Cortex of kidney (tissue), 1 donor: ENCODE measurements at places on chromosomes 6 and 20.

DNA sequence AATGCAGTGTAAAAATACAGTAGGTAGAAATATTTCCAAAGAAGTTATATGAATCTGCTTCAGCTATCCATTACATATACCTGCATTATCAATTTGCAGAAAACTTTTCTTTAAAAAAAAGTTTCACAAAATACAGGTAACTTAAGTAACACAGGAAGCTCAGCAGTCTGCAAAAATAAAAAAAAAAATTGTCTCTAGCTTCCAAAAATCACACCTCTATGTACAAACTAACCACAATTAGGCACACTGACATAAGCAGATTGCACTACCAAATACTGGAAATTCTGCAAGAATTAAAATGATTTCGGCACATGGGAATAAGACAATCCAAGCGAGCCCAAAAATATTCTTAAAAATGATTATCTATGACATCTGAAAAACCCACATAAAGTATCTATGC lies 41.2 kb downstream of the ME1 start:
- no peak for DNase-seq

- no peak for DNase-seq
Measured at GRCh38 chr20:40717343-40717865, 28.4 kb upstream of the MAFB start.

GRCh38 chr6:74715355-74716085 lies 490.3 kb downstream of the COL12A1 start:
- DNase-seq: no peak

DNA sequence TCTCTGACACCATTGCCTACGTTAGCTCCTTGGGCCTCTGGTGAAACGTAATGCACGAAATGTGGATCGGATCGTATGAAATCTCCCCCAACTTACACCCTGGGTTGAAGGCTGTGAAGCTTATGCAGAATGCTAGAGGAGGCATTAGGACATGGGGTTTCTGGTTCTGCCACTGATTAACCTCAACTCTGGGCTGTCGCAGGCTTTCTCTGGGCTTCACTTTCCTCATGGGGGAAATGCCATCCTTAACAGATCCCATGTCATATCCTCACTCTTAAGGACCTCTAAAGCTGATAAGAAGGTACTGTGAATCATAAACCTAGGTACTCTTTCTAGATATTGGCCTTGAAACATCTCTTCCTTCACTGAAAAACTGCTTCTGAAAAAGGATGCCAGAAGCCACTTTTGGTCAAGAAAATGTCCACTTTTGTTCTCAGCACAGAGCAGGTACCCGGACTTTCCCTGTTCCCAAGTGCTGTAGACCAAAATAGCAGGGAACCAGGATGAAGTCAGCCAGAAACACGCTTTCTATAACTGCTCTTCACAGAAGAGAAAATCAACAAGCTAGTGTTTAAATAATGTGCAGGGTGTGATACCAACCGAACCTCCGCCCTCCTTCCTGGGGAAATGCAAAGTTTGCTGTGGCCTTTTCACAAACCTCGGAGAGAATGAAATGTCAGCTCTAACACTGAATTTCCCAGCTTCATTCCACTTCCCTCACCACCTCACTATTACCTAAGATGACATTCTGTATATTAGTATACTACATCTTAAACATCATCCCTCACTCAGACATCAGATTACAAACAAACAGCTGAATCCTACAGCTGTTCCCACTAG lies 118.9 kb downstream of the BACH2 start:
- no peak for DNase-seq

- no peak for DNase-seq
Measured at GRCh38 chr6:20541382-20541781, 7.1 kb downstream of the CDKAL1 start.

- DNase-seq: no peak
Measured at GRCh38 chr6:160198606-160199211, 59.9 kb downstream of the SLC22A2 start.

- DNase-seq: no peak
Measured at GRCh38 chr20:44738813-44739477, 6.7 kb upstream of the KCNK15 start.

GRCh38 chr6:161418463-161418945 lies 144.6 kb upstream of the AGPAT4 start:
- no peak for DNase-seq

GRCh38 chr20:46334303-46334904 lies 26.1 kb upstream of the CDH22 start:
- no peak for DNase-seq

GRCh38 chr6:144768551-144769075 lies 483.5 kb downstream of the UTRN start:
- DNase-seq: no peak

DNA sequence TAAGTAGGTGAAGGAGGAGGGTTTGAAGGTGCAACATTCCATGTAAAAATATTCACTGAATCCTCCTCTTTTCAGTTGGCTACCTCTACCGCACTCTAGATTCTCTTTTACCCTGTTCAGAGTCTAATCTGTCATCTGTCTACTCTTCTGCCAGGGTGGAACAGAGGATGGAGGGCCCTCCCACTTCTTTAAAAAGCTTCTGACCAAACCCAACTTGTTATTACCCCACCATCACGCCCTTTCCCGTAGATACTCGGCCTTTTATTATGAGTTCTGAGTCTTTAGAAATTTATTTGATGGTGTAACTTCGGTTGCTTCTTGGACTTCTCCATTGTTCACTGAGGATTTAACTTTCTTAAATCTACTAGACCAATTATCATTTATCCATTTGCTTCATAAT lies 11.7 kb downstream of the STX11 start:
- no peak for DNase-seq

- DNase-seq: no peak
Measured at GRCh38 chr20:3312940-3313682, 74.1 kb upstream of the SLC4A11 start.

- no peak for DNase-seq
Measured at GRCh38 chr6:145733207-145733606, 2.1 kb downstream of the EPM2A start.

GRCh38 chr20:19958219-19958618 lies 58.9 kb upstream of the NAA20 start:
- DNase-seq: no peak

DNA sequence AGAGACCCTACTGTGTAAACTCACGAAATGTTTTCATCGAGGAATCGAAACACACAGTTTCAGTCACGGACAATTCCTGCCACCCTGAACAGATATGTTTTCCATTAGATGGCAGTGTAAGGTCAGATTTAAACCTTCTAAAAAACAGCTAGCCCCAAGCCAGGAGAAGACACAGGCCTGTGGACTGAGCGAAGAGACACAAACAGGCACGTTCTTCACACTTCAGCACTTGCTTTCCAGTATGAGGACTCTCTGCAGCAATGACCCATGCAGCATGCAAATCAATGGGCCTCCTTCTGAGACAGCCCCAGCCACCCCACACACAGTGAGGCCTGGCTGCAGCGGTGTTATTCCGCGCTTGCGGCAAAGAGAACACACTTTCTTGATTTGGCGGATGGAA lies 31.9 kb downstream of the HUS1B start:
- DNase-seq: no peak

DNA sequence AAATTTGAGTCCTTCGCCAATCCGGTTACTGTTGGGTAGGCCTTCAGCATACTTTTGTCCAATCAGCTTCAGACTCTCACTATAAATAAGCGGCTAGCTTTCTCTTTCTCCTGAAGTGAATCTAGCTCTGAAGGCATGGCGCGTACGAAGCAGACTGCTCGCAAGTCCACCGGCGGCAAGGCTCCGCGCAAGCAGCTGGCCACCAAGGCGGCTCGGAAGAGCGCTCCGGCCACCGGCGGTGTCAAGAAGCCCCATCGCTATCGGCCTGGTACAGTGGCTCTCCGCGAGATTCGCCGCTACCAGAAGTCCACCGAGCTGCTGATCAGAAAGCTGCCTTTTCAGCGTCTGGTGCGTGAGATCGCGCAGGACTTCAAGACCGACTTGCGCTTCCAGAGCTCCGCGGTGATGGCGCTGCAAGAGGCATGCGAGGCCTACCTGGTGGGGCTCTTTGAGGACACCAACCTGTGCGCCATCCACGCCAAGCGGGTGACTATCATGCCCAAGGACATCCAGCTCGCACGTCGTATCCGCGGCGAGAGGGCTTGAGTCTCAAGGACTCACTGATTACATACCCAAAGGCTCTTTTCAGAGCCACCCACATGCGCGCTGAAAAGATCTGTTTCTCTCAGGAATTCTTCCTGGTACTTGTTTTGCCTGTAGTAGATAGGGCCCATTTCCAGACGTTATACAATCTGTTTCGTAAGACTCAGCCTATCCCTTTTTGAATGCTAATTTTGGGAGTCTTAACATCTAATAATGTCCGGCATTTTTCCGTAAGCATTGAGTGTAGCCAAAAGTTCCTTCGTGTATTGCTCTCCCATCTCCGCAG lies 102.0 kb downstream of the OR2B2 start:
- DNase-seq: no peak

DNA sequence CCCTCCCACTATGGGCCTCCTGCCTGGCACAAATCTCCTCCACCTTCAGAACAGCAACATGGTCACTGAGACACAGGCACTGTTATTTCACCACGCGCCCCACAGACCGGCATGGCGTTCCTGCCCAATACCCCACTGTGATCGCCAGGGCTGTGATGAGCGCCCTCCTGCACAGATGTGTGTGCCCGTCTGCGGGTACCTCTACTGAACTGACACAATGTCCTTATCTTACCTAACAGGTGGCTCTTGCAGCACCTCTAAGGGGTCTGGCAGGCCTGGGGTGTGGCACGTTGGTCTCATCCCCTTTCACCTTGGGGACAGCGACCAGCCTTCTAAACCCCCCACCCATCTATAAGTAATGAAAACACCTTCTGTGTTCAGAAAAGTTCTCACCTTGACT lies 64.2 kb downstream of the STAU1 start:
- DNase-seq: no peak

- no peak for DNase-seq
Measured at GRCh38 chr6:110996691-110997090, 14.9 kb downstream of the RPF2 start.

DNA sequence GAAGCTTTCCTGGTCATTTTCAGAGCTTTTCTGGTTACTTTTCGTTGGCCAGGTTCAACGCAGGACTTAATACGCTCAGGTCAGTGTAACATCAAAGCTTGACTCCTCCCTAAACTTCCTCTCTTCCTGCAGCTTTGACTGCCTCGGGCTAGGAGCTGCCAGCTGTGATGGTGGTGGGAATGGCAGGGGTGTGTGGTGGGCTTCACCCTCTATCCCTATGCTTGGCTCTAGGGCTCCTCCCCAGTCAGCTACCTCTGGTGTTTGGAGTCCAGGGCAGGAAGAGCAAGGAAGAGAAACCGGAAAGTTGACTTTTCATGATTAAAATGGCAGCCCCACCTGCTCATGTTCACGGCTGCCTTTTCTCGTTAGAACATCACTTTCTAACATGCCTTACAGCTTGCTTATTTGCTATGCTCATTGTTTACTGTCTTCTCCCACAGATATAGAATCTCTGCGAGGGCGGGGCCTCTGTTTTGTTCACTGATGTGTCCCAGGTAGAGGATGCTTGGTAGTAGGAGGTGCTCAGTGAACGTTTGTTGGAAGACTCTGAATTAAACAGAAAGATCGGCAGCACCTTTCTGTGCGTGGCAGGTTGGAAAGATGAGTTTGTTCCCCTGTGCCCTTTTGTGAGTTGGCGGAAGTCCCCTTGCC lies 16.1 kb upstream of the PPP1R14C start:
- no peak for DNase-seq

- DNase-seq: no peak
Measured at GRCh38 chr20:17457079-17457478, 74.1 kb downstream of the BFSP1 start.

GRCh38 chr6:113011801-113012200 lies 664.7 kb downstream of the RFPL4B start:
- DNase-seq: no peak

GRCh38 chr6:143993965-143994646 lies 14.0 kb downstream of the PLAGL1 start:
- DNase-seq: no peak

DNA sequence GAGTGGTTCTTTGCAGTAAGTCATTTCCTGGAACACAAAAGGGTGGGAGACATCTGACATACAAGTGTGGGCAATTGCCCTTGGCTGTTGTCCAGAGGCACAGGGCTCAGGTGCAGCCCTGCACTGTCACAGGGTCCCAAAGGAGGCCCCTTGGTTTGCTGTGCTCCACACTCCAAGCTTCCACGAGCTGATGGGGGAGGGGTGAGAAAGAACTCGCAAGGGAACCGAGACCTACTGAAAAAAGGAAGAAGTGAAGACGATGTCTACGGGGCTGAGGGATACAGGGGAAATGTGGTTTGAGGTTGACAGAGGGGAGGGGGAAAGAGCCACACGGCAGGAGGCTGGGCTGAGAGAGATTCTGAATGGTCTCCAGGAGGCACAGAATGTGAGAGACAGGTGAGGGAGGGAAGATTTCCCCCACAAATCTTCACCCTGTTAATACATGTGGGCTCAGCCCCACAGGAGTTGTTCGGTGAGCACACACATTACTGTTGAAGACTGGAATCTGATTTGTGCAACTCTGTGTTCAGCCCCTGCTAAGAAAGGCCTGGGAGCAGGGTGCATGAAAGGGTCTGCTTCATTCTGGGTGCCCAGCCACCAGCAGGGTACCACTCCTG lies 123.4 kb downstream of the LY86 start:
- DNase-seq: no peak

DNA sequence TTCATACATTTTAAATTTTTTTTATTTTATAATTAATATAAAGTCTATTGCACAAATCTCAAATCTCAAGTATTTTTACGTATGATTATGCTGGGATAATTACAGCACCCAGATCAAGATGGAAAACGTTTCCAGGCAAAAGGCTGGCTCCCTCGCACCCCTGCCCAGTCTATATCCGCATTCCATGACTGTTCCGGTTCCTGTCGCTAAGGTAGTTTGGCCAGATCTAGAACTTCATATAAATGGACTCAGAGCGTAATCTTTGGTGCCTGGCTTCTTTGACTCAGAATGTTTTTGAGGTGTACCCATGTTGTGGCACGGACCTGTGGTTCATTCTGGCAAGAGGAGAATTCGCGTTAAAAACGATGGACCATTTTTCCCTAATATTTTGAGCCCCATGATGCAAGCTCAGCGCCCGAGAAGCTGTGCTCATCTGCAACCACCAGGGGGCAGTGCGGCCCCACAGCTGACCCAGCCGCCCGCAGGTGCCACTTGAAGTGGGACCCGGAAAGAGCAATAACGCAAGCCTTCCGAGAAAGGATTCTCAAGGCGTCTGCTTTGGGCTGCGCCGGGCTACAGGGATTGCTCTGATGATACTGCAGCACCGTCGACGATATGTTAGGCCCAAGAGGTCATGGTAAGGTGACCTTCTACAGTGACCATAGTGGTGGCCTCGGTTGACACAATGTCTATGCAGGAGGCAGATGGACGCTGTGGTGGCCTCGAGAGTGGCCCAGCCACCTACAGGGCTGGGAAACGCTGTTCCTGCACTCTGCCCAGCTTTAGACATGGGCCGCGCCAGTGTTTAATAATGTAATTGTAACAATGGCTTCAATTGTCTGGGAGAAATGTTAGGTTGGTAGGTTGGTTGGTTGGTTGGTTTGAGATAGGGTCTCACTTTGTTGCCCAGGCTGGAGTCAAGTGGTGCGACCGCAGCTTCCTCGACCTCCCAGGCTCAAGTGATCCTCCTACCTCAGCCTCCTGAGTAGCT lies 160.1 kb downstream of the ZMYND8 start:
- no peak for DNase-seq
